ENCODE measurements at places on chromosomes 2 and 18. TPM values are rescaled to one million over a fixed set of nuclear protein-coding genes. Genes with fewer than 3 reads are reported as not detected.

DNA sequence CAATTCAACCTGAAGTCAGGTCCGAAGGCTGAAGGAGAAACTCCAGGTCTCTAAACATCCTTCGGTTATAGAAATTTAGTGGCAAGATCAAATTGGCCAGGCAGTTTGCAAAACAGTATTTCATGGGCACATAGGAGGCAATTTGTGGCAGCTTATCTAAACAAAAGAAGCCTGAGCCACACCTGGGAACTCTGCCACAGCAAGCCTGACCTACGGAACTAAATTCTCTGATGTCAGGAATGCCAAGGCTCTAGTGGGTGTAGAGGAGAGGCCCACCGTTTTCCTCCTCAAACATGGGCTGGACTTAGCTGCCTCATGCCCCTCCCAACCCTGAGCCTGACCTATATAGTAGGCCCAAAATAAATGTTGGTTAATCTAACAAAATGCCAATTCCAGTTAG lies 16.0 kb downstream of the SATB2 start:
- no peak for DNase-seq

GRCh38 chr2:191597186-191597751 lies 80.7 kb upstream of the NABP1 start:
- DNase-seq: no peak

GRCh38 chr2:127873707-127874303 lies 12.0 kb downstream of the AMMECR1L start:
- no peak for DNase-seq

DNA sequence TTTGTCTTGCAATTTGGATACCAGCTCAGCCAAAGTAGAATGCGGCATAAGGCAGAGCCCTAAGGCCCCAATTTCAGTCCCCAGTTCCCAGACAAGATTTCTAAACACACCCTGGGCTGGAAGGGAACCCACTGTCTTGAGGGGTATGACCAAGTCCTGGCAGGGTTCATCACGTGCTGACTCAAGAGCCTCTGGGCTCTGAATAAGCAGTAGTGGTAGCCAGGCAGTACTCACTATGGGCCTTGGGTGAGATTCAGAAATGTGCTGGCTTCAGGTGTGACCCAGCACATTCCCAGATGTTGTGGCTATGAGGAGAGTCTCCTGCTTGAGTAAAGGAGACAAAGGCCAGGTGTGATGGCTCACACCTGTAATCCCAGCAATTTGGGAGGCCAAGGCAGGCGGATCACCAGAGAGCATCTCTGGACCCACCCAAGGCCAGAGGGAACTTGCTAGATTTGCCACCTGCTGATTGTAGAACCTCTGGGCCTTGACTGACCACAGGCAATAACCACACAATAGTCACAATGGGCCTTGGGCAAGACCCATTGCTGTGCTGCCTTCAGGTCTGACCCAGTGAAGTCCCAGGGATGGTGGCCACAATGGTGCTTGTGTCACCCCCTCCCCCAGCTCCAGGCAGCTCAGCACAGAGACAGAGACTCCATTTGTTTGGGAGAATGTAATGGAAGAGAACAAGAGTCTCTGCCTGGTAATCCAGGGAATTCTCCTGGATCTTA lies 74.9 kb downstream of the ATL2 start:
- peak; percentile 6 for DNase-seq

DNA sequence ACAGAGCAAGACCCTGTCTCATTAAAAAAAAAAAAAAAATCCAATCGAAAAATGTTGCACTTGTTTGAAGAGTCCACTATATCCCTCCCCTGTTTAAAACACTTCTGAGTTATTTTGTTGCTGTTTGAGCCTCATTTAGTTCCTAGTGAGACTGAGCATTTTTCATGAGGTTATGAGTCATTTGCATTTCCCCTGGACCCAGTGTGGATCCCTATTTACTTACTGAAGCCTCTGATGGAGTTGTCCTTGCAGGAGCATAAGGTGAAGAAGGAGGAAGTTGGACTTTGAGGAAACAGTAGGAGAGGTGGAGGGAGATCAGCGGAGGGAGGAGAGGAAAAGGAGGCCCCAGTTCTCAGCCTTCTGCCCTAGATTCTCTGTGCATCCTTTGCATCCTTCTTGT lies 5.1 kb downstream of the CXCR1 start:
- DNase-seq: no peak

DNA sequence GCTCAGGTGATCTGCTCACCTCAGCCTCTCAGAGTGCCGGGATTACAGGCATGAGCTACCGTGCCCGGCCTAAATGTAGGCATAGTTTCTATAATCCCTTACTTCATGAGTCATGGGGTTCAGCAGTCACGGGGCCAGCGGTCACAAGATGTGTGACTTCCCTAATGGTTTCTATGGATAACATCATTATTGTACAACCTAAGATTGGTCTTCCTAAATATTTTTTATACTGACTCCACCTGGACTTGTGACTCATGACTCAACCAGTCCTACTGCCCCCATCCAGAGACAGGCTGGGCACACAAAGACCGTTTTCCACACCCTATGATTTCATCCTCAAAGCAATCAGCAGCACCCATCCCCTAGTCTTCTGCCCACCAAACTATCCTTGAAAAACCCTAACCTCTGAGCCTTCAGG lies 15.9 kb downstream of the FAM210A start:
- no peak for DNase-seq

DNA sequence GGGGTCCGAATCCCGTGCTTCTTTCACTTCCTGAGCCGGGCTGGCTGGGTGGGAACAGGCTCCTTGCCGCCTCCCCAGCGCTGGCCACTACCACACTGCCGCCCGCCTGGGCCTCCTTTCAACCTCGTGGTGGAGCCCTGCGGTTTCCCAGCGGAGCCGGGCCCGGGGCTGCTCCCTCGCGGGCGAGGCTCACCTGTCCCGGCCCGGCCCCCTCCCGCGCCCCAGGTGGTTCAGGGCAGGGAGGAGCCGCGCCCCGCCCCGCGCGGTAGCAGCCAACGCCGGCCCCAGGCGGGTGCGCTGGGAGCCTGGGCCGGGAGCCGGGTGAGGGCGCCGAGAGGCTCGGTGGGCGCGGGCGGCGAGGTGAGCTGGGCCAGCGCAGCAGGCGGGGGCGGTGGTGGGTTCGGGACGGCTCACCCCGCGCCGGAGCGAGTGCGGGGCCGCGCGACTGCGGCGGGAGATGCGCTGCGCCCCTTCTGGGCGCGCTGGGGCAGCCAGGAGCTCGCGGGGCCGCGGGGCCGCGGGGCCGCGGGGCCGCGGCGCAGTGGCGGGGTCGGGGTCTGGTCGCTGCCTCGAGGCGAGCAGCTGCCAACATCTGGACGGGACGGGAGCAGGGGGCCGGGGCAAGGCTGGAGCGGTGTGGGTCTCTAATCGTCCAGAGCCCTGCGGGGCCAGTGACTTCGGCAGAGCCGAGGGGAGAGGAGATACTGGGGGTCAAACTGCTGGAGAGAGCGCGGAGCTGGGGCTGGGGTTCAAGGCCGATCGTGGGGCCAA lies at the start of gene LYPD6B:
LYPD6B (plus strand) TSS at position 258 of the 771 bp plus-strand sequence. CDS start 92,250 bp downstream, outside the sequence.
- no peak for DNase-seq

DNA sequence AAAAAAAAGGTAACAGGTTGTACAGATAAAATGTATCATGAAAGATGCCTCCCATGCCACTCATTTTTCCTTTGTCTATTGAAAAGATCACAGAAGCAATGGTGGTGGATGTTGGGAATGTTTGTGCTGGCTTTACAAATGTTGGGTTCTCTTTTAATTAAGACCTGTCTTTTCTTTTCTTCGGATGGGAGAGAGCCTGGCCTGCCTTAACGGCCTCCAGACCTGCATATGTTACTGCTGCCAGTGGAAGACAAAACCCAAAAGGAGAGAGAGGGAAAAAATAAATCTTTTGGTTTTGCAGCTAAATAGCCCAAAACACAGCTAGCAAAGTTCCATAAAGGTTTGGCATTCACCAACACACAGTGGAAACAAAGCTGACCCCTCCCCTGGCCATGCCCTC lies 50.5 kb upstream of the FZD7 start:
- no peak for DNase-seq

DNA sequence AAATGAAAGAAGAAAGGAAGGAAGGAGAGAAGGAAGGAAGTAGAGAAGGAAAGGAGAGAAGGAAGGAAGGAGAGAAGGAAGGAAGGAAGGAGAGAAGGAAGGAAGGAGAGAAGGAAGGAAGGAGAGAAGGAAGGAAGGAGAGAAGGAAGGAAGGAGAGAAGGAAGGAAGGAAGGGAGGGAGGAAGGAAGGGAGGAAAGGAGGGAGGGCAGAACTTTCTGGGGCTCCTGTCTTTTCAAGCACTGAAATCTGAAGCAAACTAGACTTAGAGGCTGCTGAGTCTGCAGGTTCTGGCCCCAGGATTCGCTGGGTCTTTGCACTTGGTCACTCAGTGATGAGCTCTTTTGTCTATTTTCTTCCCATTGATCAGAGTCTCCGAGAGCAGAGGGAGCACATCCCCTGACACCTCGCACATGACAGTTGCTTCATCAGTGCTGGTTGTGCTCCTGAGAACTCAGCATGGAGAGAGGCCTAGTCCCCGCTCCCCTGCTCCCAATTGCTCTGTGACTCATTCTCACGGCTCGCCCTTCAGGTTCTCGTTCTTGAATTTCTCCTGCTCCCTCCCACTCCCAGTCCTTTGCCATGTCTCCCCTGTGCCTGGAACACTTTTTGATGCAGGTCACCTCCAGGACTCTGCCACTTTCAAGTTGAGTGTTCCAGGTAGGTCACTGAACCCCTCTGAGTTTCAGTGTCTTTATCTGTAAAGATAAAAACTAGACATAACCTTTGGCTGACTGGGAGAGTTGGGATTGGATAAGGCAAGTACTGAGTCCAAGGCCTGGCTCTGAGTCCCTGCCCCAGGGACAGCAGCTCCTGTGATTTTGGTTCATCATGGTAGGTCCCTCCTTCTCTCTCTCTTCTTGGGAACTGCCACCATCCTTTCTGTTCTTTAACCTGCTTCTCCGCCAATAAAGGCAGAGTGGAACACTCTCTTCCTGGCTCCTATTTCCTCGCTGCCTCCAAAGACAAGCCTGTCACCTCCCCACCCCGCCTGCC lies 55.2 kb downstream of the TNP1 start:
- DNase-seq: peak; percentile 16

DNA sequence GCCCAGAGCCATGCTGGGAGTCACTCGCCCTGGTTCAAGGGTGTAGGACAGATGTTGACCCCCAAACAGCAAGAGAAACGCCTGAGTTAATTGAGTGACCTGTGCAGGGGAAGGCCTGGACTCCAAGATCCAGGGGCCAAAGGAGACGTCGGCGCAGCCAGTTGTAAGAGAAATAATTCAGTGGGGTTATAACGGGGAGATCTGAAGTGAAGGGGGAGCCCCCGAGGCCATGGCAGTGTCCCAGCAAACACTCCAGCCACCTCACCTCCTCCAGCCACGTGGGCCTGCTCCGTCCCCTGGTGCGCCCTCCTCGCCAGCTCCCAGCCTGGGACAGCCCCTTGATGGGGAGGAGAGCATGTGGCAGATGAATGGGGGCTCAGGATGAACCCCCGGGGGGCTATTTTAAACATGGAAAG lies 130.7 kb upstream of the GPC1 start:
- no peak for DNase-seq

- DNase-seq: peak; percentile 84
These were observed 14.4 kb upstream of the STAT4 start for GRCh38 chr2:191165176-191165643.

- DNase-seq: peak; percentile 30
These were observed 57.7 kb downstream of the TANC1 start for GRCh38 chr2:159026170-159026569.

DNA sequence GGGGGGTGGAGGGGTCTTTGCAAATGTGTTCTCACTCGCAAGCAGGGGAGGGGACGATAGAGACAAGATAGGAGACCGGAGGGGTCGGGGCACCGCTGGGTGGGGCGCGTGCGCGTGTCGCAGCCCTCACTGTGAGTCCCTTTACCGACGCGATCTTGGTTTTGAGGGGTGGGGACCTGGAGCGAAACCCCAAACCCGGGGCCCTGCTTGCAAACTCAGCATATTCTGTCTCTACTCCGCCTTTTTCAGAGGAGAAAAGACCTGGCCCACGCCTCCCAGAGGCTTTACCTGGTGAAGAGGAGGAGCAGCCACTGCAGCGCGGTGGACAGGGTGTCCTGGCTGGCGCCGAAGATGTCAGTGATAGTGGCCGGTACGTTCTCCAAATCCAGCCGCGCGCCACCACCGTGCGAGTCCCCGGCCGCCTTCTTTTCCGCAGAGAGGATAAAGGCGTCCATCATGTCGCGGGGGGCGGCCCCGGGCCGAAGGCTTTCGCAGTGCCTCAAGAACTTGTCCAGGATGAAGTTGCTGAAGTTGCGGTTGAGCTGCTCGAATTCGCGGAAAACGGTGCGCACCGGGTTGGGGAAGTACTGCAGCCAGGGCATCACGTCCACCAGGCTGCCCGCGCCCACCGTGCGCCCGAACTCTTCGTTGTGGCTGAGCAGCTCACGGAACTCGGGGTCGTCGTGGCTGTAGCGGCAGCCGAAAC lies 1.7 kb downstream of the CYP1B1 start:
- DNase-seq: peak; percentile 30

- DNase-seq: no peak
These were observed 14.6 kb downstream of the TEX51 start for GRCh38 chr2:126913329-126913728.

GRCh38 chr2:74267068-74267467 lies 68.7 kb downstream of the MTHFD2 start:
- DNase-seq: no peak

- DNase-seq: no peak
These were observed 101.4 kb downstream of the COLEC12 start for GRCh38 chr18:398935-399630.

DNA sequence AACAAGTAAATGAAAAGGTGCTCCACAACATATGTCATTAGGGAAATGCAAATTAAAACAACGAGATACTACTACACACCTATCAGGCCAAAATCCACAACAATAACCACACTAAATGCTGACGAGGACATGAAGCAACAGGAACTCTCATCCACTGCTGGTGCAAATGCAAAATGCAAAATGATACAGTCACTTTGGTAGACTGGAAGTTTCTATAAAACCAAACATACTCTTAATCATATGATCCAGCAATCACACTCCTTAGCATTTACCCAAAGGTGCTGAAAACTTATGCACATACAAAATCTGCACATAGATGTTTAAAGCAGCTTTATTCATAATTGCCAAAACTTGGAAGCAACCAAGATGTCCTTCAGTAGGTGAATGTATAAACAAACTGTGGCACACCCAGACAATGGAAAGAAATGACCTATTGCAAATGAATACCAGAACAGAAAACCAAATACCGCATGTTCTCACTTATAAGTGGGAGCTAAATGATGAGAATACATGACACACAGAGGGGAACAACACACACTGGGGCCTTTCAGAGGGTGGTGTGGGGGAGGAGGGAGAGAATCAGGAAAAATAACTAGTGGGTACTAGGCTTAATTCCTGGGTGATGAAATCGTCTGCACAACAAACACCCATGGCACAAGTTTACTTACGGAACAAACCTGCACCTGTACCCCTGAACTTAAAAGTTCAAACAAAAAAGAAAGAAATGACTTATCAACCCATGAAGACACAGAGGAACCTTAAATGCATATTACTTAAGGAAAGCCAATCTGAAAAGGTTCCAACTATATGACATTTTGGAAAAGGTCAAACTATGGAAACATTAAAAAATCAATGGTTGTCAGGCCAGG lies 80.4 kb downstream of the ASXL2 start:
- no peak for DNase-seq

Gene RAB6C
- total RNA-seq: not detected

Gene POLR1B
- total RNA-seq: 15.3 TPM

Data from fibroblast of the aortic adventitia (primary cell).